ENCODE measurements at places on chromosomes 2 and 18.

DNA sequence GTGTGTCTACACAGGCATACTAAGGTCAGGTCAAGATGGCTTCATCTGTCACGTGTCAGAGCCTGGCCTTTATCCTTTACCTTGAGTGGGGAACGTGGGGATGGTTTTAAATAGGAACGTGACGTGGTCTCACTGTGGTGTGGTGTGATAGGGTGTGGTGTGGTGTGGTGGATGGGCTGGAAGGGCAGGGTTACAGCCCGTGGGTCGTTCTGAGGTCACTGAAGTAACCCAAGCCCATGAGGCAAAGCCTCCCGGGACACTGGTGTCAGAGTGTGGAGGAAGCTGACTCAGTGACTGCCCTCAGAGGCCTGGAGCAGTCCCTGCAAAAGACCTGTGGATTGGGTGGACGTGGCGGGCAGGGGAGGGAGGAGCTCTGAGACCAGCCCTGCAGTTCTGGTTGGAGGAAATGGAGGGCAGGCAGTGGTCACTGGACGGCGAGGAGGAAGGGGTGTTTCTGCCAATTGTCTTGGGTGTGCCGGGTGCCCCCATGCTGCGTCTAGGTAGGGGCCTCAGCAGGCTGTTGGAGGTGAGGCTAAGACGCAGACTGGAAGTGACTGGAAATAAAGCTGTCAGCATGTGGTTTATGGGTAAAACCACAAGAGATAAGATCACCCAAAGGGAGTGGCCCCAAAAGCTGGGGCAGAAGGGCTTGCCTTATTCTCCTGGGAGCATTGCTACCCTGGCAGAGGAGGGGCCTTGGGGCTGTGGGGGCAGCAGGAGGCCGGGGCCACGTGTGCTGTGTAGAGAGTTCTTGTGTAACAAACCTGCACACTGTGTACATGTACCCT, 84.8 kb downstream of the SH3RF3 start:
- DNase-seq = peak; percentile 27

DNA sequence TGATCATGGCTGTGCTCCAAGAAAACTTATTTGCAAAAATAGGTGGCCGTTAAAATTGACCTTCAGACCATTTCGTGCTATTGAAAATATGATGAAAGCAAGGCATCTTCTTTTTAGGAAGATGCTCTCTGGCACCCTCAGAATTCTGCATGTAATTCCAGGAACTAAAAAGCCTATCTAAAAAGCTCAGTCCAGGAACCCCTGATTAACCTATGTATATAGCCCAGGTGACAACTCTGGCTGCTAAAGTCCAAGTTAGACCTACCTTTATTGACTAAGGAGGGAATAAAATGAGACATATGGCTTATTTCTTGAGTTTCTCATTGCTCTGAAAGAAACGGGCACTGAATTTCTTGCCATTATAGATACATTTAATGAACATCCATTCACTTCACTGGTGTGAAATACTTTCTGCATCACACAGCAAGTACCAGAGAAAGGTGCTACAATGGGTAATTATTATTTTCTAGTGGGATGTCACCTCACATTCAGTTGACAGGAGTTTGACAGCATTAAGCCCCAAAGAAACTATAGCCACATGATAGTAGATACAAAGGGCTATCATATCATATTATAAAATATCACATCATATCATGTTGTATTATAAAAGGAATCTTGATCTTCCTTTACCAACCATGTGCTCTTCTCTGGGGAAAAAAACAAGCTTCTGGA, 83.8 kb downstream of the EPHA4 start:
- DNase-seq = no peak

DNA sequence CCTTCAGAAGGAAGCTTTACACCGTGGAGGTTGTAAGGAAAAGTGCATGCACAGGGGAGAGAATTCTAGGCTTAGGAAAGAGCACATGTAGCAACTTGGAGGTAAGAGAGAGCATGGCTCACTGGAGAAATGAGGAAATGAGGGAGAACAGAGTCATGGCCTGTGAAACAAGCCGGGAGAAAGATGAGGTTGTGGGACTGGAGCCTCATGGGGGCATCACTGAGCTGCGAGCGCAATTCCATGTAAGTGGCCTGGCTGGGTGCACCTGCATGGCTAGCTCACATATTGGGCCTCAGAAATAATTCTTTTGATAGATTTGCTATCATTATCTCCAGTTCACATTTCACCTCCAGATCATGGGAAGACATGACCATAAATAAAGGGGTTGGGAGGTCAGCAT, 785.5 kb upstream of the RAB6C start:
- no peak for DNase-seq

GRCh38 chr2:231475965-231476364, 11.7 kb upstream of the NCL start:
- no peak for DNase-seq

DNA sequence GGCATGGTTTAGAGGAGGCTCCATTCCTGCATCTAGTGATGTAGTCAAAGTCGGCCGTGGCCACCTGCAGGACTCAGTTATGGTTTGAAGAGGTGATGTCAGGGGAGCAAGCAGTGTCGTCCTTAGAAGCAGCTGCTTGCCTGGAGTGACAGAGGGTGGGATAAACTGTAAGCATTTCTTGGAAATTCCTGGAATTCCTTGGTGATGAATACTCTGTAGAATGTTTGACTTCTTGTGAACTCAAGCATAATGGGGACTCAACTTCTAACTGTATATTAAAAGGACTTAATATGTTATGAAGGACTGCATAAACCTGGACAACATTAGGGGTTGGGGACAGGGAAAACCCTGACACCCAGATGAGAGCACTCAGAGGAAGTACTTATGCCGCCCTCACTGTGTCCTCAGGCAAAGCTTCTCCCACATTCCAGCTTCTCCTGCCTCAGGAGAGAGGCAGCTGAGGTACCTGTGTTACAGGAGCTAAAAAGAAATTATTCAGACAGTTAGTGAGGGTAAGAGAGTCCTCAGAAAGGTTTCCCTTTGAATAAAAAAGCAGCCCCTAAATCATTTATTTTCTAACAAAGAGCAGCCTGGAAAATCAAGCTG, 459.9 kb upstream of the CELF4 start:
- no peak for DNase-seq

GRCh38 chr18:8188184-8188583, 421.1 kb upstream of the RAB12 start:
- no peak for DNase-seq

DNA sequence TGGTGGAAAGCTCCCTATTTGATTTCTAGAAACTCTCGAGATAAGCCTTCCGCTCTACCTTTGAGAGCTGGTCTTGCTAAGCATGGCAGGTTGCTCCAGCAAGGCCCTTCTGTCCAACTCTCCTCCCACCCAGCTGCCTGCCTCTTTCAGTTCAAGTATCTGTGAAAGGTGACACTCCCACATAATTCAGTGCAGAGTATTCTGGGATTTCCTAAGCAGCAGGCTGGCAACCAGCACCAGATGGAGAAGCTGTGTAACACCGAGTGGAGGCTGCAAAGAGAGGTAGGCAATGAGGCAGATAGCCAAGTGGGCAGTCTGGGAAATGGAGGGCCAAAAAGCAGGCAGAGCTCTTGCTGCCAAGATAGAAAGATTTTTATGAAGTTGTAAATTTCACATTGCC, 88.4 kb upstream of the CAVIN2 start:
- peak; percentile 75 for DNase-seq

DNA sequence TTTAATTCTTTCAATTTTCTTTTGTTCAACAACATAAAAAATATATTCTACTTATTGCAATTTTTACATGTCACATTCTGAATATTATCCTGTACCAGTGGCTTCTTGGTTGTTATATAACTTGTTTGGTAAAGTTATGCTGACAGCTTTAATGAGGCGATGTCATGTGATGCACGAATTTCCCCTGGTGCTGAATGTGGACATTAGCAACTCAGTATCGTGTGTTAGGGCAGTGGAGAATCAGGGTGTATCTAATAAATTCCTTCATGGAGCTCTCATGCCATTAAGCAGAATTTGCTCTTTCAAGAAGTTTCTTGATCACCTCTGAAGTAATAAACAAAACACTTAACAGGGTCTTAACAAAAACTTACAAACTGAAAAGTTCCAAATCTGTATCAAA, 99.6 kb upstream of the DNMT3A start:
- no peak for DNase-seq

DNA sequence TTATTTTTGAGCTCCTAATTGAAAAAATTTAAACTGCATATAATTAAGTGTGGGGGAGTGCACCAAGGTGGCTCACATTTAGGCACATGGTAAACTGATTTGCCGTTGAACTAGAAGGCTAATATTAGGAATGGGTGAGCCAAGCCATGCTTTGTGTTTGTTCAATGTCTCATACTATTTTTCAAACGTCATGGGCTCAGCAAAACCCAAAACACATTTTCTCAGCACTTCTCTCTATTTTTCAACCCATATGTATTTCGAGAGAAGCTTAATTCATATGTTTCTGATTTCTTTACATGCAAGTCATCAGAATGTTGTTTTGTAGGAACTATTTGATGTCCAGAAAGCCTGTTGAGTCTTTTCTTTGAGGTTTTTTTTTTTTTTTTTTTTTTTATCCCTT, 291.2 kb downstream of the TCF4 start:
- DNase-seq = no peak

GRCh38 chr2:45676088-45676487, 24.6 kb downstream of the PRKCE start:
- no peak for DNase-seq

DNA sequence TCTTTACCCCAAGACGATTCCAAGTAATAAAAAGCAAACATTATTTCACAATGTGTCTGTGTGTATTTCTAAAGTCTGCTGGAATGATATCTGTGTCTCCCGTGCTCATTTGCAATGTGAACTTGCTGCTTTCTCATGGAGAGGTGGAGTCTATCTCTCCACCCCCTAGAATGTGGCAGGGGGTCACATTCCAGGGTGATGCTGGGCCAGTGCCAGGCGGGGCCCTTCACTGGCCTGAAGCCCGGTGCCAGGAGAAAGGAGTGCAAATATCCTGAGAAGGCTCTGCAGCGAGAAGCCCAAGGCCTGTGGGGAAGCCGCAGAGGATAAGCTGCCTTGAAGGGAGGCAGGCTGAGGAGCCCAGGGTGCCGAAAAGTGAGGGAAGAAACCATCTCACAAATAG, 26.8 kb upstream of the LDLRAD4 start:
- DNase-seq = no peak

DNA sequence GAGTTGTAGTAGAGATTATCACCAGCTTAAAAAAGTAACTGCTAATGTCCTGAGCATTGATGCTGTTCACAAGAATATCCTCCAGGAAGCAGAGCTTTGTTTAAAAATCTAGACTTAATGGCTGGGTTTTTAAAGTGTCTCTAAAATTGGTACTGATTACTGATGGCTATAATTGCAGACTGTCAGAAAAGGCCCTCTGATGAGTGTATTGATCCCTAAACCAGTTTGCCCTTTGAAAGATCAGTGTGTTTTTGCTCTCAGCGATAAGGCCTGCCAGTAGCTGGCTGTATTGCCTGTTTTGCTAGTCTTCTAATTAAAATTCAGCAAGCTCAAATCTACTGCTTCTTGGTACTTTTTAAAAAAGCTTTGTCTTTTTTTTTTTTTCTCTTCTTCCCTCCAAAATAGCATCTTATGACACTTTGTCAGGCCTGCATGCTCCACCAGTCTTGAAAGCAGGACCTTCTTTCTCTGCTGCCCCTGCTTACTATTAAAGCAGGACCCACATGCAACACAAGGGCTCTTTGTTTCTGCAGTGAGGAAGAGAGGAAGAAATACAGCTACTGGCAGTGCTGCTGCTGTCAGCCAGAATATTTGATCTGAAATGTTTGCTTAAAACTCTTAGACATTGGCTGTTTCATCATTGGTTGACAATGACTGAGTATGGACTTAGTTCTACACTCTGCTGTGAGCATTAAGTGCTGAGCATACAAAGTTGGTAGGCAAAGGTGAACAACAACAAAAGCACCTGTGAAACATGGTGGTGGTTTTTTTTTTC, 1.8 kb downstream of the SEC11C start:
- DNase-seq = peak; percentile 38

GRCh38 chr2:150495993-150496627, 8.6 kb upstream of the RND3 start:
- no peak for DNase-seq

- no peak for DNase-seq
Measured at GRCh38 chr18:23667114-23667513, 4.4 kb upstream of the ANKRD29 start.

GRCh38 chr2:106839849-106840595, 45.9 kb downstream of the ST6GAL2 start:
- no peak for DNase-seq

DNA sequence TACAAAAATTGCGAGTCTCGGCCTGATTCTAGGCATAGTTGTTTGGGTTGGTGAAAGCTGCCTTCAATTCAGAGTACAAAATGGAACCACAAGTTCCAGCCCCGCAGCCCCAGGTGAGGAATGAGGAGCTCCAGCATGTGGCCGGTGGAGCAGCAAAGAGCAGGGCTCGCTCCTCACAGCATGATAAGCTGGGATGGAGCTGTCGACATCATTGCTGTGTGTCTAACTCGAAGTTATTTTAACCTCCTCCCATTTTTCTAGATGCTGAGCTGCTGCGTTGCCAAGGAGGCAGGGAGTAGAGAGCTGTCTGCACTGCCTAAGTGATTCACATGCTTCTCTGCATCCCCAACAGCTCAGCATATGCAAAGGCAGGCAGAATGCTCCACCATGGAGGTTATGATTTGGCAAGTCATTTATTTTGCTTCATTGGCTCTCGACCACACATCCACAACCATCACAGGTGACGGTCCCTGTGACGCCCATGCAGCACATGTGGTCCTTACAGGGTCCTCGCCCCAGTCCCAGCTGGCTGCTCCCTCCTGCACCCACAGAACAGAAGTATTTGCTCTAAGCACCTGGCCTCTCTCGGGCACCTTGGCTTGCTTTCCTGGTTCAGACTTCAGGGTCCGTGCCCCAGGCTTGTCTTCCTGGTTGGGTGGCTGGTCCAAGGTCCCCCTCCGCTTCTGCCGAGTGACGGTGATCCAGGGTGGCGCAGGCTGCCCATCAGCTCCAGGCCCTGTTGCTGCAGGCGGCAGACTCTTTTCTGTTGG, 66.0 kb upstream of the MGAT4A start:
- DNase-seq = no peak

DNA sequence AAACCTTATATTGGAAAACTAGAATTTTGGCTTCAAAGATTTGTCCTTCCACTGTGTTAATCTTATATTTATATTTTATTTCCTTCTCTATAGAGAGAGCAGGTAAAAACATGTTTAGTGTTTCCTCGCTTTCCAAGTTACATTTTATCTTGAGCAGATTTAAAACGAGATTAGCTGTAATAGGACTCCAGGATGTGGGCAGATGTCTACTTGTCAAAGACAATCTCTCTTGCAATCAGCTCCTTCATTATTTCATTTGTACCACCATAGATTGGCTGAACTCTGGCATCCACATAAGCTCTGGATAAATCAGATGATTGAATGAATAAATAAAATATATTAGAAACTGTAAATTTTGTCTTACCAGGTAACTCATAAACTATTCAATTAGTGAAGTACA, 17.5 kb upstream of the KANSL1L start:
- no peak for DNase-seq

DNA sequence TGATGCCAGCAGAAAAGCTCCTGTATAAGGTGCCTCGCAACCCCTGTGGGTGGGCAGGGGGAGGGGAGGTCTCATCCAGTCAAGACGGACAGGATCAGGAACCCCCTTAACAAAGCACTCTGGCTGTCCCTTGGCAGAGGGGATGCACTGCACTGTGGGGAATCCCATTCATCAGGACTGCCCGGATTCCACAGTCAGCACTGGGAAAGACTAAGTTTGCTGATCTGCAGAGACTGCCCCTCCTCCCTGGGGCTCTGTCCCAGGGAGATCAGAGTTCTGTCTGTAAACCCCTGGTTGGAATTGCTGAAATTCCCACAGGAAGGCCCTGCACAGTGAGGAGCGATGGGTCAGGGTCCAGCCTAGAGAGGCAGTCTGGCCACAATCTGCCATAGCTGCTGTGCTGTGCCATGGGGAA, 149.5 kb upstream of the RBBP8 start:
- no peak for DNase-seq

- DNase-seq = no peak
Measured at GRCh38 chr2:47598476-47598875, 184.5 kb upstream of the MSH6 start.

All from NCI-H2107 (cell line).